ENCODE measurements at places on chromosomes 3 and 15. TPM values are rescaled to one million over a fixed set of nuclear protein-coding genes. Genes with fewer than 3 reads are reported as not detected.

GRCh38 chr3:189632242-189632641 lies 1.1 kb downstream of the TP63 start:
- no peaks in the 10 kb centered on the region for H3K27me3 ChIP-seq
- no peaks in the 10 kb centered on the region for H3K36me3 ChIP-seq
- H3K4me3 ChIP-seq = no peak overlapping the region
- no peak overlapping the region for H3K27ac ChIP-seq
- no peak for DNase-seq

GRCh38 chr3:165852711-165853110 lies 15.5 kb upstream of the BCHE start:
- no peak overlapping the region for H3K4me3 ChIP-seq
- DNase-seq = no peak

DNA sequence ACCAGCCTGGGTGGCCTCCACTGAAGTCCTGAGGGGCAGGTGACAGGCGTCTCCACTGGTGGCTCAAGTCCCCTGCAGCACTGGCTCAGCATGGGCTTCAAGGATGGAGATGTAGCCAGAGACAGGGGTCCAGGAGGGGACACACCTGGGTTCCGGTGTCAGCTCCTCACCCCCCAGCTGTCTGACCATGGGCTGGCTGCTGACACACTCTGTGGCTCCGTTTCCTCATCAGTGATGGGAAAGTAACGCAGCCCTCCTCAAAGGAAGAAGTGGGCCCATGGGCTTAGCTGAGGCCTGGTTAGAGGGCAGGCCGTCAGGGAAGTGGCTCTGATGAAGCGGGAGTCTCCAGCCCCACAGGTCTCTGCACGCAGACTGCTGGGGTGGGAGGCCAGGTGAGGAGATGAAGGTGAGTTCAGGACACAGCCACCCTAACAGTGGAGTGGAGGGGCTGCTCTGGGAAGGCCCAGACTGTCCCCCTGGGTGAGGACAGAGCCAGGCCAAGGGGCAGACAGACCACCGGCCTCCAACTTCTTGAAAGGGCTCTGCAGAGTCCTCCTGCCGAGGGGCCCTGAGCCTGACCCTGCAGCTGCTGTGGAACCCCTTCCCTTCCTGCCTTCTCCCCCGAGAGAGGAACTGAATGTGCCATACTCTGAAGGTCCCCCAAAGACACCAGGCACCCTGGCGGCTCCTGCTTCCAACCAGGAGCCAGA lies 24.0 kb downstream of the PSTPIP1 start:
- H3K4me1 ChIP-seq = no peaks in the 10 kb centered on the region
- H3K36me3 ChIP-seq = no peaks in the 10 kb centered on the region
- H3K4me3 ChIP-seq = no peak overlapping the region
- DNase-seq = no peak
- no peak overlapping the region for H3K27ac ChIP-seq
- H3K27me3 ChIP-seq = no peaks in the 10 kb centered on the region

DNA sequence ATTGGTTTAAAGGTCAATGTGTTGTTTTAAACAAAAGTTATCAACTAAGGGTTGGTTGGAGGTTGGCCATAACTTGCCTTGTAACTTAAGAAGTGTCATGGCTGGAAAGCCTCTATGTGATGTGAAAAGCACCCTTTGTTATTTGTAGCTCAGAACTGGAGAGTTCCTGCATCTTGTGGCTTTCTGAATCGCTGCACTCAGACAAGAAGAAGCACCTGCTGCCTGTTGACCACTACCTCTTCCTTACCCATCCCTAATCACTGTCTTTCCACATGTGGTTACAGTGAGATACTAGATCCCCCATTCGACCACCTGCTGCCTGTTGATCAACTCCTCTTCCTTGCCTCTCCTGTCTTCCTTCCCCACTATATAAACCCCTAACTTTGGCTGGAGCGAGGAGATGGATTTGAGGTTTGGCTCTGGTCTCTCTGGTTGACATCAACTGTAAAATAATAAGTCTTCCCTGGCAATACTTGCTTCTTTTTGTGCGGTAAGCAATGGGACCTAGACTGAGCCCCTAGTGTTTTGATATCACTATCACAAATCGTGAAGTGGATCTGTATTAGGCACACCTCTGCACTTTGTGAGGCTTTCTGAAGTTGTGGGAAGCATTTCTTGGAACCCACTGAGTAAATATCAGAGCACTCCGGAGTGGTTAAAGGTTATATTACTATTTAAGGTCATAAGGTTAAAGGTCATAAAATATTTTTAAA lies 13.8 kb downstream of the RPL39L start:
- no peaks in the 10 kb centered on the region for H3K27me3 ChIP-seq
- no peak for DNase-seq
- H3K4me3 ChIP-seq = no peak overlapping the region
- no peak overlapping the region for H3K27ac ChIP-seq
- no peaks in the 10 kb centered on the region for H3K4me1 ChIP-seq

DNA sequence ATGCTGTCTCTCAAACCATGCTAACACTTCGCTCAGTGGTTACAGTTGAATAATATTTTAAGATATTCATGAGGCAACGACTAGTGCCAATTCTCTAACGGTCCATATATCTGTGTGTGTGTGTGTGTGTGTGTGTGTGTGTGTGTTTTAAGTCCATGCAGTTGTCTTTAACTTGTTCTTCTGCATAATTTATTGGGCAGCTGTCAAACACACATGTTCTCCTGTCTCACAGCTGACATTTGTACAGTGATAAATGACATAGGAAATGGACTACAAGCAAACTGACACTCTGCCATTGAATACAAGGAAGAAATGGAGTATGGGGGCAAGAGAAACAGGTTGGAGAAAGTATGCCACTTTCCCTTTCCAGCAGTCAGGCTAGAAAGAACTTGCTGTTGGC lies 172.0 kb downstream of the PDZRN3 start:
- no peaks in the 10 kb centered on the region for H3K4me1 ChIP-seq
- no peaks in the 10 kb centered on the region for H3K27me3 ChIP-seq
- DNase-seq = no peak
- H3K36me3 ChIP-seq = no peaks in the 10 kb centered on the region
- no peak overlapping the region for H3K4me3 ChIP-seq
- H3K27ac ChIP-seq = no peak overlapping the region

GOLGA6A gene
- not detected for total RNA-seq

DNA sequence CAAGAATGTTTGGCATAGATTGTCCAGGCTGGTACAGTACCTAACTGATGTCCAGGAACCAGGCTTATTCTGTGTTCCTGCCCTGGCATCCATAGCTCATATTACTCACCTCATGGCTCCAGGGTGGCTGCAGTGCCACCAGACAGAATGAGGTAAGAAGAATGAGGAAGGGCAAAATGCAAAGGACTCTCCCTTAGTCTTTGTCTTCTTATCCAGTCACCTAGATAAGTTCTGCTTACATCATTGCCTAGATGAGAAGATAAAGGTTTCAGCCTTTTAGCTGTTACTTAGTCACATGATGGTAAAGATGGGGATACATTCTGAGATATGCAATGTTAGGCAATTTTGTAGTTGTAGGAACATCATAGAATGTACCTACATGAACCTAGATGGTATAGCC lies 45.8 kb downstream of the CHP1 start:
- no peaks in the 10 kb centered on the region for H3K27me3 ChIP-seq
- peaks cover 60% of the 10 kb centered on the region for H3K36me3 ChIP-seq
- H3K4me3 ChIP-seq = no peak overlapping the region
- no peak for DNase-seq

C3orf49 gene
- not detected for total RNA-seq

- H3K27ac ChIP-seq = no peak overlapping the region
- no peaks in the 10 kb centered on the region for H3K27me3 ChIP-seq
- H3K4me1 ChIP-seq = no peaks in the 10 kb centered on the region
- no peaks in the 10 kb centered on the region for H3K36me3 ChIP-seq
- H3K4me3 ChIP-seq = no peak overlapping the region
- DNase-seq = no peak
These were observed 242.8 kb downstream of the DTWD1 start for GRCh38 chr15:49863431-49864224.

MTHFS gene
- 31.0 TPM for total RNA-seq

ADAMTS7 gene
- total RNA-seq = 1.8 TPM

DNA sequence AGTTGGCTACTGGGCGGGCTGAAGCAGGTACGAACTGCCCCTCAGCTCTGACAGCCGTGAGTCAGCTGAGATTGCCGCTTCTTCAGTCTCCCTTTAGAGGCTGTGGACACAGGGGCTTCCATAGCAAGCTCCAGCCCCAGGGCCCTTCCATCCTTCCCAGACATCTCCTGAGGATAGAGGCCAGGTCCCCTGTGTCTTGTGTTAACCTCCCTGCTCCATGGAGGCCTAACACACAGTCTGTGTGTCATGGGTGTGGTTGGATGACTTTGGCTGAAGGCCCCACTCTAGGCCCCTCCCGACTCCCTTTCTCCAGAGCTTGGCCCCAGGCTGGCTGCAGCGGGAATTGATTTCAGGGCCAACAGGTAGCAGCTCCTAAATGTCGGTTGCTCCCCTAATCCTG lies 116.1 kb upstream of the TLE3 start:
- no peak for DNase-seq
- H3K27ac ChIP-seq = no peak overlapping the region
- H3K4me1 ChIP-seq = no peaks in the 10 kb centered on the region

USP8 gene
- total RNA-seq = 49.4 TPM

GRCh38 chr3:156037356-156037755 lies 83.0 kb upstream of the KCNAB1 start:
- H3K4me1 ChIP-seq = no peaks in the 10 kb centered on the region
- no peaks in the 10 kb centered on the region for H3K27me3 ChIP-seq
- H3K36me3 ChIP-seq = no peaks in the 10 kb centered on the region
- no peak for DNase-seq
- H3K4me3 ChIP-seq = no peak overlapping the region

- H3K27ac ChIP-seq = no peak overlapping the region
- H3K36me3 ChIP-seq = peaks cover 54% of the 10 kb centered on the region
- H3K4me1 ChIP-seq = peaks cover 20% of the 10 kb centered on the region
These were observed 50.4 kb downstream of the KLF13 start for GRCh38 chr15:31377030-31377429.

DNA sequence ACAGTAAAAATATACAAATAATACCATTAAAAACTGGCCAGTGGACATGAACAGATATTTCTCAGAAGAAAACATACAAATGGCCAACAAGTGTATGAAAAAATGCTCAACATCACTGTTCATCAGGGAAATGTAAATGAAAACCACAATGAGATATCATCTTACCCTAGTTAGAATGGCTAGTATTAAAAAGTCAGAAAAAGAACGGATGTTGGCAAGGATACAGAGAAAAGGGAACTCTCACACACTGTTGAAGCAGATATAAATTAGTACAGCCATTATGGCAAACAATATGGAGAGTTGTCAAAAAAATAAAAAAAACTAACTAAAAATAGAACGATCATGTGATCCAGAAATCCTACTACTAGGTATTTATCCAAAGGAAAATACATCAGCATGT lies 222.7 kb upstream of the NAALADL2 start:
- H3K4me3 ChIP-seq = no peak overlapping the region
- no peak overlapping the region for H3K27ac ChIP-seq
- no peaks in the 10 kb centered on the region for H3K27me3 ChIP-seq
- DNase-seq = no peak
- H3K36me3 ChIP-seq = no peaks in the 10 kb centered on the region
- H3K4me1 ChIP-seq = no peaks in the 10 kb centered on the region

GRCh38 chr15:63362196-63362595 lies 19.4 kb downstream of the CA12 start:
- H3K4me3 ChIP-seq = no peak overlapping the region
- H3K27ac ChIP-seq = no peak overlapping the region
- no peak for DNase-seq
- H3K36me3 ChIP-seq = no peaks in the 10 kb centered on the region
- no peaks in the 10 kb centered on the region for H3K27me3 ChIP-seq

DNA sequence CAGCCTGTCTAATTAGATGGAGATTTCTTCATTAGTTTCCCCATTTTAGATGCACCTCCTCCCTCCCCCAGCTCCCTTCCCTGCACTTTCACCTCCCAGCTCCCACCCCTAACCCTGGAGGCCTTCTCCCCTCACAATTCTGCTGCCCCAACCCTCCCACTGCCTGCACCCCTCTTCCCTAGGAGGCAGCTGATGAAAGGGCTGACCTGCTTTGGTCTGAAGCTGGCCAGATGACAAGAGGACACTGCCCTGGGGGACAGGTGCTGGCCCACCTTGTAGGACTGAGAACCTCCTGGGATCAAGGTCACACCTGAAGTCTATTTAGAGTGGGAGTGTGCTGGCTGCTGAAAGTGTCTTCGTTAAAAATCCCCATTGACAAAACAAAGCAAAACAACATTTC lies 259.4 kb downstream of the TLE3 start:
- H3K36me3 ChIP-seq = no peaks in the 10 kb centered on the region
- no peak overlapping the region for H3K27ac ChIP-seq
- no peaks in the 10 kb centered on the region for H3K4me1 ChIP-seq
- H3K4me3 ChIP-seq = no peak overlapping the region

DNA sequence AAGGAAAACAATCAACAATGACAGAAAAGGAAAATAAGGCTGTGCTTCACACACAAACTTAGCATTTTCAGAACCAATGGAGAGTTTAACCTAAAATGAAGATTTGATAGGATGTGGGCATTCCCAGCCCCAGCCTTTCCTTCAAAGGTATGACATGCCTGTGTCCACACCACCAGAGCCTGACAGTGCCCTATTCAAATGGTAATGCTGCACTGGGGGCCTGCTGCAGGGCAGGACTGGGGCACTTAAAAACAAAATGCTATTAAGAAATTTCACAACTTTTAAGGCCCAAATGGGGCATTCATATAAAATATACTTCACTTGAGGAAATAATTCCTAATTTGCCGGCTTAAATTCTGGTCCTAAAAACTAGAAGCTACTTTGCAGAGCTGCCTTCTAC lies 30.9 kb upstream of the TKT start:
- no peaks in the 10 kb centered on the region for H3K27me3 ChIP-seq
- peak overlapping the region; percentile 76 for H3K27ac ChIP-seq
- peaks cover 3% of the 10 kb centered on the region for H3K36me3 ChIP-seq
- DNase-seq = no peak
- H3K4me1 ChIP-seq = no peaks in the 10 kb centered on the region

Measured in sigmoid colon (tissue), 7 donors.